ENCODE measurements at places on chromosomes 3 and 15. TPM values are rescaled to one million over a fixed set of nuclear protein-coding genes. Genes with fewer than 3 reads are reported as not detected.

GRCh38 chr15:99427210-99427609, 138.6 kb upstream of the MEF2A start:
- H3K36me3 ChIP-seq = no peaks in the 10 kb centered on the region
- no peaks in the 10 kb centered on the region for H3K27me3 ChIP-seq
- no peak for DNase-seq
- H3K27ac ChIP-seq = peak overlapping the region; percentile 50
- no peak overlapping the region for H3K4me3 ChIP-seq

- no peak for DNase-seq
- no peaks in the 10 kb centered on the region for H3K36me3 ChIP-seq
- H3K27me3 ChIP-seq = no peaks in the 10 kb centered on the region
These were observed 230.8 kb downstream of the CLSTN2 start for GRCh38 chr3:140165781-140166180.

GRCh38 chr3:63976161-63976871, 47.0 kb downstream of the PSMD6 start:
- H3K27me3 ChIP-seq = no peaks in the 10 kb centered on the region
- no peak overlapping the region for H3K4me3 ChIP-seq
- H3K4me1 ChIP-seq = peaks cover 33% of the 10 kb centered on the region
- H3K36me3 ChIP-seq = peaks cover 14% of the 10 kb centered on the region

DNA sequence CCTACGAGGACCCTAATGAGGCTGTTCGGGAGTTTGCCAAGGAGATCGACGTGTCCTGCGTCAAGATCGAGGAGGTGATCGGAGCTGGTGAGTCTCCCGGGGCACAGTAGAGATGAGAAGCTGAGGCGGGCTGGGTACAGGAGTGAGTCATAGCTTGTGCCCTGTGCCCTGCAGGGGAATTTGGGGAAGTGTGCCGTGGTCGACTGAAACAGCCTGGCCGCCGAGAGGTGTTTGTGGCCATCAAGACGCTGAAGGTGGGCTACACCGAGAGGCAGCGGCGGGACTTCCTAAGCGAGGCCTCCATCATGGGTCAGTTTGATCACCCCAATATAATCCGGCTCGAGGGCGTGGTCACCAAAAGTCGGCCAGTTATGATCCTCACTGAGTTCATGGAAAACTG, 17.9 kb downstream of the EPHB3 start:
- H3K36me3 ChIP-seq = peaks cover 30% of the 10 kb centered on the region
- DNase-seq = no peak
- no peak overlapping the region for H3K4me3 ChIP-seq

- H3K36me3 ChIP-seq = peaks cover 4% of the 10 kb centered on the region
- H3K4me3 ChIP-seq = peak overlapping the region; percentile 78
- H3K27me3 ChIP-seq = peaks cover 79% of the 10 kb centered on the region
- no peak for DNase-seq
- no peak overlapping the region for H3K27ac ChIP-seq
- peaks cover 49% of the 10 kb centered on the region for H3K4me1 ChIP-seq
These were observed 6.6 kb downstream of the ISLR2 start for GRCh38 chr15:74136814-74137536.

DNA sequence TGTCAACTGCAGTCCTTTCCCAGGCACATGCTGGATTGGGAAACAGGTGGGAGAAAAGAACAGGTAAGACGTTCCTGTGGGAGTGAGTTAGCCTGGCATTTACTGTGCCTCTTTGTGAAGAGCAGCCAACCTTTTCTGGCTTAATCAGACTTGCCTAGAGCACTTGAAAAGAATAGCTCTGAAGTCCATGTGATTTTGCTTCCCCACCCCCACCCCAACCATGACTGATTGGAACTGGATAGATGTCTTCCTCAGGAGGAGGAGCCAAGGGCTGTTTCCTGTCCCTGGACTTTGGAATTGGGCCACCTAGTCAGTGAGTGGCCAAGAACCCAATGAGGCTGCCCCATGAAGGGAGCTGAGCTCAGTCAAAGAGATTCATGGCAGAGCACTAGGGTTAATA, 4.7 kb upstream of the TMEM41A start:
- H3K4me3 ChIP-seq = no peak overlapping the region
- H3K36me3 ChIP-seq = no peaks in the 10 kb centered on the region
- DNase-seq = no peak
- peaks cover 17% of the 10 kb centered on the region for H3K27me3 ChIP-seq
- H3K4me1 ChIP-seq = no peaks in the 10 kb centered on the region

DNA sequence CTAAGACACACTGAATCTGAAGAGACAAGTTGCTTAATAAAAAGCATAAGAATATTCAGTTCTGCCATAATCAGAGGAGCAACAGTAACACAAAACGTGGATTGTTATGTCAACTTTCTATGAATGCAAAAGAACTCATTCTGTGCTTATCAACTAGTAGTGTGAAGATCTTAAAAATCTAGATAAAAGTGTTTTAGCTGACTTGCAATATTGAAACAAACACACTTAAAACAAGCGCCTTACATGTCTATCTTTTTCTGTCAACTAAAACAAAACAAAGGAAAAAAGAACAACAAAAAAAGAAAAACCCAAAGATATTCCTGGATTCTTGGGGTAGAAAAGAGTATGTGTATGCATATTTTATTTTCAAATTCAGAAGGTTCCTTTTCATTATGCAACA, 37.7 kb downstream of the TASOR start:
- no peak overlapping the region for H3K4me3 ChIP-seq

MUC13 gene
- 38.3 TPM for total RNA-seq

GRCh38 chr3:132161608-132162007, 126.8 kb upstream of the CPNE4 start:
- no peaks in the 10 kb centered on the region for H3K4me1 ChIP-seq
- H3K27ac ChIP-seq = no peak overlapping the region
- no peak overlapping the region for H3K4me3 ChIP-seq
- no peak for DNase-seq
- peaks cover 14% of the 10 kb centered on the region for H3K27me3 ChIP-seq
- H3K36me3 ChIP-seq = no peaks in the 10 kb centered on the region

ISG20 gene
- 4.9 TPM for total RNA-seq

- H3K27me3 ChIP-seq = no peaks in the 10 kb centered on the region
- no peaks in the 10 kb centered on the region for H3K36me3 ChIP-seq
- H3K27ac ChIP-seq = no peak overlapping the region
- DNase-seq = no peak
- no peaks in the 10 kb centered on the region for H3K4me1 ChIP-seq
These were observed 582.2 kb upstream of the PPP2R3A start for GRCh38 chr3:135383301-135383700.

DNA sequence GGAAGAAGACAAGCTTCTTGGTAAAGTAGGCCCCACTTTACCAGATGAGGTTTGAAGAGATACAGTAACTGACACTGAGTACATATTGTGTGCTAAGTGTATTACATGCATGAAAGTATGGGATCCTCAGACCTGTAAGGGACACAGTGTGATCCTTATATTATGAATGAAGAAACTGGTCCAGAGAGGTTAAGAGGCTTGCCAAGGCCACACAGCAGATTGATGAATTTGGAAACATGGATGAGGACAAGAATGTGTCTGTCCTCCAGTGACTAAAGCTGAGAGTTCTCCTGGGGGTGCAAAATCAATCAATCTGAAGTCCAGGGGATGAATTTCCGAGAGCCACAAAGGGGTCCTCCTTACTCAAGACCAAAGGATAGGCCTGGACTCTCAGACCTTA, 31.4 kb upstream of the MRPS22 start:
- H3K27me3 ChIP-seq = peaks cover 27% of the 10 kb centered on the region
- peaks cover 22% of the 10 kb centered on the region for H3K4me1 ChIP-seq
- no peak overlapping the region for H3K27ac ChIP-seq
- no peak overlapping the region for H3K4me3 ChIP-seq
- H3K36me3 ChIP-seq = no peaks in the 10 kb centered on the region

PLCH1 gene
- 7.6 TPM for total RNA-seq

ZKSCAN7 gene
- total RNA-seq = 17.2 TPM

GOLGA8S gene
- total RNA-seq = 0.19 TPM

- no peaks in the 10 kb centered on the region for H3K4me1 ChIP-seq
- no peaks in the 10 kb centered on the region for H3K27me3 ChIP-seq
- H3K36me3 ChIP-seq = no peaks in the 10 kb centered on the region
- H3K4me3 ChIP-seq = no peak overlapping the region
- no peak overlapping the region for H3K27ac ChIP-seq
- no peak for DNase-seq
These were observed 47.5 kb upstream of the AADACL2 start for GRCh38 chr3:151686257-151686656.

GOLGA6A gene
- total RNA-seq = not detected

DNA sequence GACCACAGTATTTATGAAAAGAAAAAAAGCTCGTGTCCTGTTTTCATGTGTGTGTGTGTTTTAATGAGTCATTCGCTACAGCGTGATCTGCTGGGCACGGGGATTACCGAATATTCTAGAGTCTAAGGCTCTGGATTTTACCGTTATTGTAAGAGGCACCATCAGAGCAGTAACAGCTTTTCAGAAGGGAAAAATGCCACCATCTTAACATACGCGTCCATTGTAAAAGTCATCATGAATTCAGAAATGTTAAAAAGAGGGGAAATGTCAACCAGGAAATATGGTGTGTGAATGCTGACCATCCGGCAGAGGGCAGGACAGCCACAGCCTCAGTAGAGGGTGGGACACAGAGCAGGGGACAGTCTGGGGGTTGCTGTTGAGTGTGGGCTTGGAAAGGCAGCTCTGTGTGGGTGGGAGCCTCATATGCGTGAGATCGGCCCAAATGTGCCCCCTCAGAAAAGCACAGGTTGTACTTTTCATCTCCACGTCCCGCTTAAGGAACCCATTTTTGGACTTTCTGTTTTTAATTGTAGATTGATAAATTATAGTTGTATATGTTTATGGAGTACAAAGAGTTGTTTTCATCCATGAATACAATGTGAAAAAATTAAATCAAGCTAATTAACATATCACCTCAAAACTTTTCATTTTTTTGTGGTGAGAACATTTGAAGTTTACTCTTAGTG, 69.6 kb downstream of the ASB7 start:
- H3K27me3 ChIP-seq = peaks cover 15% of the 10 kb centered on the region
- H3K27ac ChIP-seq = no peak overlapping the region
- no peaks in the 10 kb centered on the region for H3K36me3 ChIP-seq
- no peak overlapping the region for H3K4me3 ChIP-seq

GRCh38 chr3:178669022-178669601, 132.9 kb downstream of the KCNMB2 start:
- no peak for DNase-seq
- peaks cover 23% of the 10 kb centered on the region for H3K4me1 ChIP-seq
- peaks cover 3% of the 10 kb centered on the region for H3K27me3 ChIP-seq
- no peaks in the 10 kb centered on the region for H3K36me3 ChIP-seq
- H3K4me3 ChIP-seq = no peak overlapping the region

- peaks cover 3% of the 10 kb centered on the region for H3K27me3 ChIP-seq
- no peaks in the 10 kb centered on the region for H3K36me3 ChIP-seq
- no peak overlapping the region for H3K27ac ChIP-seq
- DNase-seq = no peak
These were observed 383.9 kb upstream of the TMCO5A start for GRCh38 chr15:37550360-37551024.

DNA sequence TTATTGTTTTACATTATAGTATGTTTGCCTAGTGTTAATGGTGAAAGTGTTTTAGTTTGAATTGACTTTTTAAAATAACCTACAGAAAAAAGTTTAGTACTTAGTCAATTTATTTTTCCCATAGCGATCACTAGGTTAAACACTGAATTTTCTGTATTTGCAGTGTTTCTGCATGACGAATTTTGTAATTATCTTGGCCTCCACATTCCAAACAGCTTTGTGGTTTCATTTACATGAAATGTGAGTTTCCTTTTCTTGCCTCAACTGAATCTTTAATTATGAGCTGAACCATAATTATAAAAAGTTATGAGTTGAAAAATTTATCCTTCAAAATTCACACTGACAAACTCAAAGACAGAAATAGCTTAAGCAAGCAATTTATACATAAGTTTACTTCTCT, 235.5 kb downstream of the CTNNB1 start:
- DNase-seq = no peak
- no peak overlapping the region for H3K27ac ChIP-seq
- H3K27me3 ChIP-seq = no peaks in the 10 kb centered on the region
- H3K4me1 ChIP-seq = no peaks in the 10 kb centered on the region

GRCh38 chr3:184455991-184456390, 76.1 kb downstream of the CHRD start:
- H3K27me3 ChIP-seq = peaks cover 4% of the 10 kb centered on the region
- DNase-seq = no peak
- no peak overlapping the region for H3K27ac ChIP-seq
- no peaks in the 10 kb centered on the region for H3K36me3 ChIP-seq
- no peaks in the 10 kb centered on the region for H3K4me1 ChIP-seq

DNA sequence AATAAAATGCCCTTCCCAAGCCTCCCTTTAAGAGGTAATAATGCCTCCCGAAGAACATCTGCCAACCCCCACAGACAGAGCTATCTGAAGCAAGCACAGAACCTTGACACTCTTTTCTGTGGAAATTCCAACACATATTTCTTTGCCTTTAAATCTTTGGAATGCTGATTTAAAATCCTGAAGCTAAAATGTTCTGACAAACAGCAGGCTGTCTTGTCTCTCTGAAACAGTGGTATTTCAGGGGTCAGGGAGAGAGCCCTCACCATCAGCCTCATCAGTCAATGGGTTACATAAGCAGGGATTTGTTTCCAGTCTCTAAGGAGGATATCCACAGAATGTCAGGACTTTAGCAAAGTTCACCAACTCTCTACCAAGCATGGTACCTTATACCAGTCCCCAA, 27.8 kb upstream of the ARHGEF3 start:
- H3K27ac ChIP-seq = no peak overlapping the region
- H3K27me3 ChIP-seq = no peaks in the 10 kb centered on the region
- H3K4me1 ChIP-seq = peaks cover 8% of the 10 kb centered on the region
- no peak overlapping the region for H3K4me3 ChIP-seq
- no peaks in the 10 kb centered on the region for H3K36me3 ChIP-seq
- no peak for DNase-seq

IL17RE gene
- total RNA-seq = 13.6 TPM

DNA sequence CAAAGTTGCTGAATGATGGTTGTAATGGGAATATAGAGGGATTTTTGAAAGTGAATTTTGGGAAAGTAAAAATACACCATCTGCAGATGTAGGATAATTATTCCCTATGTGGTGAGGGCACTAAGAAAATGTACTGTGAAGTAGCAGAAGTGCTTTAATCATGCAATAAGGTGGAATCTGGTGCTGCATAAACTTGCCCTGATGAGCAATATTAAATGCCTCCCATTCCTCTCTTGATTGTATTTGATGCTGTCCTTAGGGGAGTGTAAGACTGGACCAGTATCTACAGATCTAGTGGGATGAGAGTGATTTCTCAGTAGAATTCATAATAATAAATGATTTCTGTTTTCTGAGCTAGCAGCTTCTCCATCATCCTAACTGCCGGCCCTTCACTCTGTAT, 47.7 kb upstream of the ATP2C1 start:
- H3K36me3 ChIP-seq = no peaks in the 10 kb centered on the region
- H3K27ac ChIP-seq = no peak overlapping the region
- H3K27me3 ChIP-seq = peaks cover 6% of the 10 kb centered on the region
- peaks cover 13% of the 10 kb centered on the region for H3K4me1 ChIP-seq

DNA sequence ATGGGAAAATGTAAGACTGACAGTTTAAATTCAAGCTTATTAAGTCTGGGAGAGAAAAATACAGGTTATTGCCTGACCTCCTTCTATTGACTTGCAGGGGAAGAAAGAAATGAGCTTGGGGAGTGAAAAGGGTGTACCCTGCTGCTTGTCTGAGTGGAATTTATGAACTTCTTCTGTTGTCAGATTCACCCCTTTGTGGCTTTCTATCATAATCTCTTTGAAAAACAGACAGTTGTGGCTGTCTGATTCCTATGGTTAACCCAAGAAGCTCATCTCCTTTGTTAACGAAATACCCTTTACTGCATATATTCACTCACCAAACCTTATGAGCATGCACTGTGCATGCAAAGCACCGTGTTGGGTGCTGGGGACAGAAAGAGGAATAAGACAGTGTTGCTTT, 22.5 kb downstream of the GPD1L start:
- no peak for DNase-seq
- peaks cover 33% of the 10 kb centered on the region for H3K4me1 ChIP-seq
- H3K27ac ChIP-seq = no peak overlapping the region
- H3K36me3 ChIP-seq = peaks cover 6% of the 10 kb centered on the region
